Retina (tissue), 1 donor: ENCODE measurements at places on chromosomes 2 and 18.

DNA sequence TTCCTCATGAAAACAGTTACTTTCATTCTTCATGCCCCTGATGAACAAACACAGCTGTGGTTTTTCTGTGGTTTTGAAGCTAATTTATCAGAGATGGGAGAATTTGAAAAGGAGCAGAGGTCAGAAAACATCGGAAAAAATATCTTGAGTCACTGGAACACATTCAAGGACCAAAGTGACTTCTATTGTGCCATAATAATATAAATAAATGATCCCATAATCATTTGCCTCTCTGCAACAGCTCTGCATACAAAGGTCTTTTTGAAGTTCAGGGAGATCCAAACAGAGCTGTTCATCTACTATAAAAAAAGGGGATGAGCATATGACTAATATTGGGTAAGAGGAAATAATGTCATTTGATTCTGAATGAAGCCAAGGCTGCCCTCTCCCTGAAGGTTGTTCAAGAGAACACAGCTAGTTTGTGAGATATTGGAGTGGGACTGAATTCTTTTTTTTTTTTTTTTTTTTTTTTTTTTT, 201.3 kb upstream of the GALNT5 start:
- no peak for DNase-seq

DNA sequence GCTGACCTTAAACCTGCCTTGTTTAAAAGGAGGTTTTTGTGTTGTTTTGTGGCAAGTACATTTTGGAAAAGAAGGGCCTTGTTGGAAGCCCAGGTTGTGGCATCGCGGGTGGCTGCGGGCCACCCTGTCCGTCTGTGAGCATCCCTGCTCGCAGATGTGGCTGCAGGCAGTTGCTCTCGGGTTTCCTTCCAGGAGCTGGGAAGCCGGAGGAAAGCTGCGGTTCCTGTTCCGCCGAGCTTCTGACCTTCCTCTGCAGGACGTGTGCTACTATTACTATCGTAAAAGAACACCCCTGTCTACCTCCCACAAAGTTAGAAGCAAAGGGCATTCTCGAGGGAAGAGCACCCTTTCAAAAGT, 766 bp downstream of the MFF start:
- no peak for DNase-seq

DNA sequence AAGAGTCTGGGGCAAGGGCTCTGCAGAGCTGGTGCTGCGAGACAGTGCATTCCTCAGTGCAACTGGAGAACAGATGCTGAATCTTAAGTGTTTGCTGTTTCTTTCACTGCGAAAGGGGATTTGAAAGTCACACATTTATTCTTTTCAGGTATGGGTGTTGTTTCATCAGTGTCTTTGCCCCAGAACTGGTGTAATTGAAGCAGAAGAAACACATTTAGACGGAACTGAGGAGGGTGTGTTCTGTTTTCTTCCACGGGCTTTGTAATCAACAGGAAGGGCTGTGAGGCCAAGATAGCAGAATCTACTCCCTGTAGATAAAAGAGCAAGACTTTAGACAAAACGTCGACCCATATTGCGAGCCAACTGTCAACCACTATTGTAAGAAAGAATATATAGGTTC, 151.9 kb downstream of the EPHA4 start:
- DNase-seq, result no peak

GRCh38 chr2:25586726-25587144, 86.6 kb downstream of the DTNB start:
- no peak for DNase-seq

DNA sequence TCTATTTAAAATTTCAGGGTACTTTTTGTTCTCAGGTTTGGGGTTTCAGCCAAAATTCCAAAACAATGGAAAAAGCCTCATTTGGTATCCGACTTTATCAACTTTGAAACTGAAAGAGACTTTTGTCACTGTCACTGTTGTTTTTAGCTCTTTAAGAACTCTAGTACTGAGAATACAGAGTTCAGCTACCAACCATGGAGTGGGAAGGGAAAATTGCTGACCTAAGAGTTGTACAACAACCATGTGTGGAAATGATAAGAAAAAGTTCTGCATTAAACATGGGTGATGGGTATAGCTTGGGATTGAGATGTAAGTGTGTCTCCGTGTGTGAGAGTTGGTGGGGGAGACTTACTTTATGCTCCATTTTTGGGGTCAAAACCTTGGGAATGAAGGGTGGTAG, 206.6 kb upstream of the LRATD1 start:
- no peak for DNase-seq

DNA sequence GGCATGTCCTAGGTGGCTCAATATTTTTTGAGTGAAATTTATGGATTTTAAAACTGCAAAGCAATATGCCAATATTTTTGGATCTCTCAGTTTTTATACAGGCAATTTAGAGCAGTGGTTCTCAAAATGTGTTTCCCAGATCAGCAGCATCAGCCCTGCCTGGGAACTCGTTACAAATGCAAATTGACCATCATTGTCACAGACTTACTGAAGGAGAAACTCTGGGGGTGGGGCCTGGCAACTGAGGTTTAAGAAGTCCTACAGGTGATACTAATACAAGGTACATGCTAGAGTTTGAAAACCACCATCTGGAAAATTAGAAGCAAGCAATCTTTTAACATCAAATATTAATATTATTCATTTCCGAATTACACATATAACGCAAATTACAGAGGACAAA, 215.6 kb upstream of the PID1 start:
- DNase-seq, result no peak

- DNase-seq, result no peak
Measured at GRCh38 chr2:98016908-98017670, 21.3 kb upstream of the TMEM131 start.

GRCh38 chr18:32891130-32891529, 118.3 kb upstream of the KLHL14 start:
- DNase-seq, result no peak

GRCh38 chr2:16691261-16691660, 25.6 kb upstream of the CYRIA start:
- DNase-seq, result no peak

DNA sequence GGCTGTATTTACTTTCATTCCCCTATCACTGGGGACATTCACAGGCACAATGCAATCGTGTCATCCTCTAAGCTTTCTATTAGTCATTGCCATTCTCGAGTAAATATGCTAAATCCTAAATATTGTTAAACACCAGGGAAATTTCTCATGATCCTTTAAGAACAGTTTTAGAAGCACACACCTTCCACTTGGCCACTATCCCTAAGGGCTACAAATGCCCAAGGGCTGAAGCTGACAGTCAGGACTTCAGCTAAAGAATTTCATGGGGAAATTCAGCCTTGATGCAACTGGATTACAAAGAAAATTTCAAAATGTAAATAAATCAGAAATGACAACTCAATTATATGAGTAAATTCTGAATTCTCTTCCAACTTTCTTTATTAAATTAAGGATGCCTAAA, 163.1 kb upstream of the PID1 start:
- DNase-seq, result no peak

- no peak for DNase-seq
Measured at GRCh38 chr18:22469061-22469734, 51.5 kb upstream of the CTAGE1 start.

GRCh38 chr2:106314444-106314843, 120.3 kb upstream of the UXS1 start:
- no peak for DNase-seq

- peak; percentile 35 for DNase-seq
Measured at GRCh38 chr2:204972606-204973336, 427.5 kb downstream of the PARD3B start.

GRCh38 chr2:142724713-142725349, 152.6 kb upstream of the KYNU start:
- DNase-seq, result no peak

GRCh38 chr2:181234487-181234891, 222.7 kb upstream of the ITGA4 start:
- no peak for DNase-seq

GRCh38 chr2:109020217-109020637, 31.2 kb upstream of the EDAR start:
- no peak for DNase-seq

GRCh38 chr2:41966920-41967319, 80.9 kb upstream of the PKDCC start:
- no peak for DNase-seq

- peak; percentile 71 for DNase-seq
Measured at GRCh38 chr18:63317982-63318888, 1.3 kb downstream of the BCL2 start.

DNA sequence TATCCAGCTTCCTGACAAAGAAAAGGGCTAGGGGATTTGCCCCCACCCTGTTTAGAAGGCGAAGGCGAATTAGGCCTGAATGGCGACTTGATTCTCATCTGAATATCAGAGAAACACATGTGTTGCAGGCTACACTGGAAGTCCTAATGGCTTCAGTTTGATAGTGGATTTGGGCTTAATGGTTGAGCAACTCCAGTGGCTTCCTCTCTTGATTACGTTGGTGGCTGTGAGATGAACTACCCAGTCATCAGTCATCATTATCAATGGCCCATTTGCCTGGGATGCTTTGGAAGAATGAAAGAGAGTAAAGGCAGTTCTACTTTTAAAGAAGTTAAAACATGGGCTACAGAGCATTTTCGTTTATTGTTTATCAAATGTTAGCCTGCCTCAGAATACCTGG, 60.9 kb upstream of the IL1R1 start:
- DNase-seq, result no peak

- no peak for DNase-seq
Measured at GRCh38 chr2:28349546-28350165, 43.0 kb upstream of the FOSL2 start.

DNA sequence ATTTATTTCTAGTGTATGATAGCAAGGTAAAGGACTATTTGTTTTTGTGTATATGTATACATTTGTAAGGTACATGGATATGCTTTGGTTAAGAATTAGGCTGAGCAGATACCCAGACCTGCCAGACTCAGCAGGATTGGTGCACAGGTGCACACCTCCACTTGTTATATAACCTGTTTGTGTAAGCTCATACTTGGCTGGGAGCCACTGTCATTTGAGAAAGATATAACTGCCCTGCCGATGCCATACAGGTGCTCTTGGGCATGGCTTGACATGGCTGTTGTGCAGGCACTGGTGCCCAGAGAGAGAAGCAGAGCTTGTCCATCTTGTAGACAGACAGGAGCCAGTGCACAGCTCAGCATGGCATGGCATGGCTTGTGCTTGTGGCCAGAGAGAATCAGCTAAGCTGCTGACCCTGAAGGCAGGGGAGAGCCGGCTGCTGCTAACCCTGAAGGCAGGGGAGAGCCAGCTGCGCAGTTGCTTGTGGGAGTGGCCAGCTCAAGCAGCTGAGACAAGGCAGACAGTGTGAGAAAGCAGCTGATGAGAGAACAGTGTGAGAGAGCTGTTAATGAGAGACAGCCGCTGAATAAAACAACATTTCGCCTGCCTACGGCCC, 136.5 kb downstream of the RNF144A start:
- peak; percentile 53 for DNase-seq

- DNase-seq, result peak; percentile 32
Measured at GRCh38 chr2:159925975-159926374, 128.0 kb upstream of the CD302 start.

DNA sequence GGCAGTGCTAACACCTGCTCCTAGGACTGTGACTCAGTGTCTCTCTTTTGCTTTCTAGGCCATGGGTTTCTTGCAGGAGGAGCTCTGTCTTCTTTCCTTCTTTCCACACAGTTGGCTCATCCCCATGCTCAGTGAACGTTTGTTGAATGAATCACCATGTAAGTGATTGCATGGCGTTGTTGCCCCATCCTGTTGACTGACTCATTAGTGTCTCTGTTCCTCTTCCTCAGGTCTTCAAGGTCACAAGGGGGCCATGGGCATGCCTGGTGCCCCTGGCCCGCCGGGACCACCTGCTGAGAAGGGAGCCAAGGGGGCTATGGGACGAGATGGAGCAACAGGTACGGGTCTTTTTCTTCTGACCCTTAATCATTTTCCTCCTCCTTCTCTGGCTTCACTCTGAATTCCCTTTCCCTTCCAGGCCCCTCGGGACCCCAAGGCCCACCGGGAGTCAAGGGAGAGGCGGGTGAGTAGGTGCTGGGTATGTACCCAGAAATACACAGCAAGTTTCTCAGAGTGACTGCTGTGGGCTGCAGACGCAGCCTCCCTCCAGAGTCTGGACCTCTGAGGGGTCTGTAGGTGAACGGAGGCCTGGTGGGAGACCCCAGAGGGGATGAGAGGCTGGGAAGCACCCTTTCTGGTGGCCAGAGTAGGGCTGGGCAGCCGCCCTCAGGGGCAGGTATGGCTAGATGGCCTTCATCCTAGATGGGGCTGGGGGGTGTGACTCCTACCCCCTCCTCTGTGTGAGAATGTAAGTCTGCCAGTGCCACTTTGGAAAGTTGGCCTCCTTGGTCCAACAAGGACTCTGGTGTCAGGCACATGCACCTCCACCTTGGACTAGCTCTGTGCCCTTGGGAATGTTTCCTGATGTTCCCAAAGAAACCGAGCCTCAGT, 32.4 kb downstream of the MARCO start:
- no peak for DNase-seq

GRCh38 chr2:236805800-236806531, 236.3 kb downstream of the ACKR3 start:
- DNase-seq, result no peak

DNA sequence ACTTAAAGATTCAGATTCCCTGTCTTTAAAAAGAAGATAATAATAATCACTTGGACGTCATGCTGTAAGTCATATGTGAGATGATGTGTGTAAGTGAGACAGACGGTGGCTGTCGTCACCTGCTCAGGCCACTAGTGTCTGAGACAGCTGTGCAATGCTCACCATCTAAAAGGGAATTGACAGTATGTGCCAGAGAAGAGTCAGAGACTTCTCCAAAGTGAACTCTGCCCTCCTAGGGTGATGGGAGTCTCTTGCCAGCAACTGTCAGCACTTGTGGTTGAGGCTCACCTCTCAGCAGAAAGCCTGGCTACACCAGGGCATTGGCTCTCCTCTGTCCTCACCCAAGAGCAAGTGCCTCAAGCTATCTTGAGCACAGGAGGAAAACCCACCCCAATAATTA, 131.6 kb upstream of the DNAJC10 start:
- DNase-seq, result no peak

- peak; percentile 98 for DNase-seq
Measured at GRCh38 chr2:192194866-192195547, at the start of gene TMEFF2. Gene TMEFF2, minus strand, starts transcription at chr2:192194933. Its CDS starts 409 bp downstream, at chr2:192194524.

DNA sequence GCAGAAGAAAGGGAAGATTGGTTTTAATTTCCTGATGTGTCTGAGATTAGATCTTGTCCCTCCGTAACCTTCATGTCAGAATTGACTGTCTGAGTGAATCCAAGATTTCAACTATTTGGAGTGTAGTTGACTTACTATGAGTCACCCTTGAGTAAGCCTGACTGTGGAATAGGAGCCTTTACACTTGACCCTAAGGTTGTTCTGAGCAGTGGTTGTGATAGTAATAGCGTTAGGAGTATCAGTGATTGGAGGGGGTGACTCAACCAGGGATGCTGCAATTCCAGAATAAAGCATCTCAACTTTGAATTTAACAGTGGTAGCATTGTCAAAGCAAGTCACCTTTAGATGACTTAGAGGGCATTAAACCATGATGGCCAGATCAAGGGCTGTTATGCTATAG, 979.5 kb upstream of the FAM98A start:
- no peak for DNase-seq
